Fibroblast of skin of back (primary cell): ENCODE measurements at places on chromosomes 16 and 17.

DNA sequence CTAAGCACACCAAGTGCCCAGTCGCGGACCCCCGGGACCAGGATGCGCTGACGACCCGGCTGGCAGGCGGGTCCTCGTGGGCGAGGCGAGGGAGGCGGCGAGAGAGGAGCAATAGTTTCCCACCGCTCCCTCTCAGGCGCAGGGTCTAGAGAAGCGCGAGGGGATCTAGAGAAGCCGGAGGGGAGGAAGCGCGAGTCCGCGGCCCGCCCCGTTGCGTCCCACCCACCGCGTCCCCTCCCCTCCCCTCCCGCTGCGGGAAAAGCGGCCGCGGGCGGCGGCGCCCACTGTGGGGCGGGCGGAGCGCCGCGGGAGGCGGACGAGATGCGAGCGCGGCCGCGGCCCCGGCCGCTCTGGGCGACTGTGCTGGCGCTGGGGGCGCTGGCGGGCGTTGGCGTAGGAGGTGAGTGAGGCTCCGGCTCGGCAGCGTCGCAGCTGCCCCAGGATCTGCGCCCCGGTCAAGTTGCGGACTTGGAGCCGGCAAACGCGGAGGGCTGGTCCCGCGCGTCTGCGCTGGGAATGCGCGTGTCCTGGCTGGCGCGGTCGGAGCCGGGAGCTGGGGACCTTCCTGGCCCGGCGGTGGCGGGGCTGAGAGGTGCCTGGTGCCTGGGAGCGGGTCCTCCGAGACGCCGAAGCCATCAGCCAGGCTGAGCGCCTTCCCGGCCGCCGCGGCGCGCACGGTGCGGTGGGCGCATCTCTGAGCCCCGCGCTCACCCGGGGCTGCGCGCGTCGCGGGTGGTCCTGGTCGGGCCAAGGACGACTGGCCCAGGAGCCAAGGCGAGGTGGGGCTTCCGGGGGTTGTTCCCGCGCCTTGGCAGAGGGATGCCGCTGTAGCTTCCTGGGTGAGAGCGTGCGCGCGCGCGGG is at the start of gene ITGB3:
TSS of gene ITGB3 (plus strand) at position 287 of the 862 bp plus-strand sequence. CDS start at position 322, 35 bp downstream.
- peak; percentile 84 for DNase-seq

DNA sequence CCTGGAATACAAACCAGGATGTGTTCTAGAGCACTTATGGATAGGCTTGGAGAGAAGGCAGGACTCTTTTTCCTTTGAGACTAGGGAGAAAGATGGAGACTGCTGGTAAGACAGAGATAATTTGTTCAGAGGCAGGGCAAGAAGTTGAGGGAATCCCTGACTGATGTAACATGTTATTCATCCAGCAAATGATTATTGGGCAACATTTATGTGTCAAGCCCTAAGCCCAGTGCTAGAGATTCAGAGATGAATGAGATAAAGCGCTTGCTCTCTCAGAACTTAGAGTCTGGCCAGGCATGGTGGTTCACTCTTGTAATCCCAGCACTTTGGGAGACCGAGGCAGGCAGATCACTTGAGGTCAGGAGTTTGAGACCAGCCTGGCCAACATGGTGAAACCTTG is 47.8 kb upstream of the NUFIP2 start:
- DNase-seq: no peak

- no peak for DNase-seq
Observed at GRCh38 chr17:72565758-72566157, 444.9 kb downstream of the SOX9 start.

- no peak for DNase-seq
Observed at GRCh38 chr17:57855391-57856035, 5.7 kb upstream of the MRPS23 start.

DNA sequence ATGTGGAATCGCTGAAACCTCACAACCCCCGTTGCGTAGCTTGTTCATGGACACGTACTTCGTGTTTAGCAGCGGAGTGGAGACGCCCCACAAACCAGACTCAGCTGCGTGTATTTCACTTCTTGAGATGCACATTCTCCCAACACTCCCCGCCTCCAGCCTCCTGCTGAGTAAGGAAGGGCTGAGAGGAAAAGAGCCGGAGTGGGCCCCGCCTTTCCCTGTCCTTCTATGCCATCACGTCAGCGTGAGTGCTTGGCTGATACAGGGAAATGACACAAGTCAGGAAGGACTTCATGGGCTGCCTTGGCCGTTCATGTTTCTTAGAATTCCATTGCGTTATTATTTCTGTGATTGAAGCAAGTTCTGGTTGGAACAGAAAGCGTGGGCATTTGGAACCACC is 68.6 kb upstream of the CBX4 start:
- peak; percentile 64 for DNase-seq

DNA sequence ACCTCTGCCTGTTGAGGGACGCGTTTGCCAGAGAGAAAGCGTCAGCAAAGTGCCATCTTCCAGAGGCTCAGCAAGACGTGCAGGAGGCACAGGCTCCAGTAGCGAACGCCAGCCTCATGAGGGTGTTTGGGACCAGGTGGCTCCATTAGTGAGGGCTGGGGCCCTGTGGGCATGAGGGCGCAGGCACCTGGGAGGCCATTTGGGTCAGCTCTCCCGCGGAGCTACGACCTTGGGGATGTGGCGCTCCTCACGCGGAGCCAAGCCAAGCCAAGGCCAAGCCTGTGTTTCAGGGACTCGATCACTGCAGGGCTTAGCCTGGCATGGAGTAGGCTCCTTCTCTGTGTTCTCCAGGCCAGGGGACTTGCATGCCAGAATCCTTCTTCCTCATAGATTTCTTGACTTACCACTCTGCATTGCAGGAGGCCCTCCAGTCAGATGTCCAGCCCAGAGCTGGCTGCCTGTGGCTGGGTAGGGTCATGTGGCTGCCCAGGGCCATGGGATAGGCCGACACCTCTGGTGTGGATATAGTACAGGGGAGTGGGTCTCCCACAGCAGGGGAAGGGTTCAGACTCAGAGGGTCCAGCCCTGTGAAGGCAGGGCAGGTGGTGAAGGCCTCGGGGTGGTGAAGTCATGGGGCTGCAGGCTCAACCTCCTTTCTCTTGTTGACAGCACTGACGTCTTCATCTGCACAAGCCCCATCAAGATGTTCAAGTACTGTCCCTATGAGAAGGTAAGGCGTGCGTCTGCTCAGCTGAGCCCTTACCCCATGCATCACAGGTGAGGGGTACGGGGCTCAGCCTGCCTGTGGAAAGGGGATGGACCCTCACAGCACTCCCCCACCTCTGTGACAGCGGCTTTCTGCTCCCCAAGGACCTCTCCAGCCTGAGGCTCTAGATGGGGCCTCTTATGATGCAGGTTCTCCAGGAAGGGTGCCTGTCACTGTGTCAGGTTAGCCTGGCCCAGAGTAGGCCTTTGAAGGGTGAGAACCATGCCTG is 19.6 kb downstream of the NT5M start:
- no peak for DNase-seq

GRCh38 chr16:57611706-57612105 is 16.7 kb upstream of the ADGRG1 start:
- DNase-seq: no peak

DNA sequence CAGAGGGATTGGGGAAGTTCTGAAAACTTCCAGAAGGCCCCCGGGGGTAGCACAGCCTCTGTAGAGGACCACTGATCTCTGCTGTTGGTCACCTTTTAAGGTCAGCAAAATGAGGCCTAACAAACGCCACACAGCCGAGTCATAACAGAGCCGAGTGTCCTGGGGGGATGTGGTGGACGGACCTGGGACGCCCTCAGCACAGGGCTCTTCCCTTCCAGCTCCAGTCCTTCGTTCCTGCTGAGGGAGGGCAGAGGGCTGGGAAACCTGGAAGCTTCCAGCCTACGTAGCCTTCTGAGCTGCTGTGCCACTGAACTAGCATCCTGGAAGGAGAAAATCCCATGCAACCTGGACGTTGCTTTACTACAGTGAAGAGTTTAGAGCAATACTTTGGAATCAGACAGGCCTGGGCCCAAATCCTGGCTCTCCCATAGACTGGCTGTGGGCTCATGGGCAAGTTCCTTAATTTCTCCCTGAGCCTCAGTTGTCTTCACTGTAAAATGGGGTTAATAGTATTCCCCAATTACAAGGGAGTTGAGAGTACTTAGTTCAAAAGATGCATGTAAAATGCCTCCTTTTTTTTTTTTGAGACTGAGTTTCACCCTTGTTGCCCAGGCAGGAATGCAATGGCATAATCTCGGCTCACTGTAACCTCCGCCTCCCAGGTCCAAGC is 34.4 kb upstream of the ZCCHC14 start:
- no peak for DNase-seq

GRCh38 chr17:3845291-3845620 is 790 bp downstream of the NCBP3 start:
- DNase-seq: no peak

- DNase-seq: no peak
Observed at GRCh38 chr16:22324787-22325597, 27.8 kb downstream of the POLR3E start.

DNA sequence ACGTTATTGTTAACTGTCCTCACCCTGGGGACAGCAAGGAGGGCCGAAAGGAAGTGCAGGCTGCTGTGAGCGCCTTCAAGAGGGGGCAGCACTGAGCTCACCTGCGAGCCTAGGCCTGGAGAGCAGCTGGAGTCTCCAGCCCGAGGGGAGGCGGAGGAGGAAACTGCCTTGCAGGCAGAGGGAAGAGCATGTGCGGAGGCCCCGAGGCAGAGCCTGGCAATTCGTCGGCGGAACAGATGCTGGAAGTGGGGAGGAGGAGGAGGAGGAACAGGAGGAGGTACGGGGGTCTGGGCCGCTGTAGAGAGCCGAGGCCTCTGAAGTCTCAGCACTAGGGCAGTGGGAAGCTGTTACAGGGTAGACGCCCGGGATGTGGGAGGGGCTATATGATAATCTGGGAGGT is 49.6 kb upstream of the PLCG2 start:
- DNase-seq: no peak

DNA sequence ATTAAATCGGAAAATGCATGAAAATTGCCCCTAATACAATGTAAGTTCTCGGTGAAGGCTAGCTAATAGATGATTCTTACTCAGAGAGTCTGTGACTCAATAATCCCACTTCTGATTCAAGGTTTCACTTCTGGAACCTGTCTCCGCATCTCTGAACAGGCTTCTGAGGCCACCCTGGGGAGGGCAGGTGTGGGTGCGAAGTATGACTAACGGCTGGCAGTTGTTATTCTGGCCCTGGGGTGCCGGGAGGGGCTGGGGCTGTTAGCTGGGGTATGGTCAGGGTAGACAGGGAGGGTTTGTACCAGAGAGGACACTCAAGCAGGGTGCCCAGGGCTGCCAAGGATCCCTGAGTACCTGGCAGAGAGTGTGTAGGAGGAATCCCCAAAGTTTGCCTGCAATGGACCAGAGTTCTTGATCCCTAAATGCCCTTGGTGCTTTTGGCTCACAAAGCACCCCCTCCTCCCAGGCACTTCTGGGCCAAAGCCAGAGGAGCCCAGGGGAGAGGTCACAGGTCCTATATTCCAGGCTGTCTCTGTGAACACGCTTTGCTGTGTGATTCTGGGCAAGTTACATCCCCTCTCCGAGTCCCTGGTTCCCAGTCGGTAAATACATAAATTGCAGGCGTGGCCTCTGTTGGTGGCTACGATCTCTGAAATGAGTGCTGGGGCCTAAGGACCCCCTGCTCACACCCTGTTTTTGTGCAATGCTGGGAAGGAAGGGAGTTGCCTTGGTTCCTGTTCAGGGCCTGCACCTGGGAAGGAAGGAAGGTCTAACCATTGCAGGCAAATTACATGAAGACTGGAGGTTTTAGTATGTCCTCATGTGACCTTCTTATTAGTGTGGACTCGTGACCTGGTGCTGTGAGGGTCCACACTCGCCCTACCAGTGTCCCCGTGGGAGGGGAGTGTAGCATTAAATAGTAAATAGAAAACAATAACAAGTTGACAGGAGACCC is 49.9 kb upstream of the CPNE2 start:
- DNase-seq: no peak

- no peak for DNase-seq
Observed at GRCh38 chr17:5678171-5678570, 93.9 kb upstream of the NLRP1 start.

DNA sequence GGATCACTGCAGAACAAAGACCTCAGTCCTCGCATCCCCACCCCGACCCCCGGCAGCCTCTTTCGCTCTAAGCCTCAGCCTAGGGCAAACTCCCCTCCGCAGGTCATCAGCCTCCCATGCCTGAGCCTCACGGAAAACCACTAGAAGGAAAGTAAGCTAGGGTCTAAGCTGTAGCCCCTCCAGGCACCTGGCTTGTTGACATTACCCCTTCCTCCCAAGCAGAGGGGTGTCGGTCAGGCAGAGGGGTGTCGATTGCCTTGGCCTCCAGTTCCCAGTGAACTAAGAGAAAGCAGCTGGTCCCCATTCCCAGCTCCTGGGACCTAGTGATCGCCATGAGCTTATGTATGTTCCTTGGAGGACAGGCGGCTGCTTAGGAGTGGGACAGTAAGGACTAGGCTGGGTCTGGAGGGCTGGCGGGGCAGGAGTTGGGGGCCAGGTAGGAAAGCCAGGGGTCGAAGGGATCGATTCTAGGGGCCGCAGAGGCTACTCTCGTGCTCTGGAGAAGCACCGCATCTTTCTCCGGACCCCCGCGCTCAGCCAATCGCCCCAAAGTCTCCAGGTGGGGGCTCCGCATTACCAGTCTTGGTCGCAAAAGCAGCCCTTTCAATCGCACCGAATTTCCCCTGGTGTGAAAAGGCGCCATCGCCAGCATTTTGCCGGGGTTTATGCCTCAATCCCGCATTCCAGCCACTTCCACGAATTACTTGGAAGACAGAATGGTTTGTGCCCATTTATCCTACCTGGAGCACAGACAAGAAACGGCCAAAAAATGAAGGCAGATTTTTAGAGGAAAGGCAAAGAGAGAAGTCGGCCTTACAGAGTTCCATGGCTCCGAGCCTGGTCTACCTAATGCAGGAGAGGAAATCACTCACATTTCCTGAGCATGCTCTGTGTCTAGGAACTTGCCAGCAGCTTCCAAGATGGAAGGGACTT is 21.3 kb upstream of the HOXB13 start:
- DNase-seq: no peak

DNA sequence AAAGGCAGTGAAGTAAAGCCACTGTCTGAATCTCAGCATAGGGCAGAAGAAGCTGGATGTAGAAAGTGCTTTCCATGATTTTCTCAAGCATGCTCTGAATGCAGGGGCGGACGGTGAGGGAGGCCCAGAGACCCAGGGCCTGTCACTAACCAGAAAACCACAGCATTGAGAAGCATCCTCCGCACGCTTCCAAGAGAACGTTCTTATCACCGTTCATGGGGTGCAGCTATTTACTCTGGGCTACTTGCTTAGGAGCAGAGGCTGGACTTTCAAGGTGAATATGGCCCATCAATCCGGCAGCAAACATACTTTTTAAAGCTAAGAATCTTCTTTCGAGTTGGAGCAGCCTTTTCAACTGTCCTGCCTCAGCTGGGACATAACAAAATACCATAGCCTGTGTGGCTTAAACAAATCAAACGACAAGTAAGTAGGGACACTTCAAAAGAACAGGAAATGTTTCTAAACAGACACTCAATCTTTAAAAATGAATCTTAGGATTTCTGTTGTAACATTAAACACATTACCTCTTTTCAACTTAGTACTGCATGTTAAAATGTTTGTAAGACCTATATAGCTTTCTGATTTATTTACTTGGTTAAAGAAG is 46.5 kb upstream of the CDRT4 start:
- no peak for DNase-seq

GRCh38 chr17:37490638-37491614 is 1.2 kb downstream of the DUSP14 start:
- DNase-seq: peak; percentile 94
